Tracheal epithelial cell (primary cell): ENCODE measurements at places on chromosomes 2 and 18. TPM values are rescaled to one million over a fixed set of nuclear protein-coding genes. Genes with fewer than 3 reads are reported as not detected.

CYP26B1 gene
- under 0.01 and 0.24 TPM in 2 replicates for total RNA-seq

CLK1 gene
- 78.8 and 89.5 TPM in 2 replicates for total RNA-seq

DNAH7 gene
- total RNA-seq = under 0.01 and 0.24 TPM in 2 replicates

GTF2A1L gene
- 0.24 TPM in 1 of 2 replicates, not detected in the other for total RNA-seq

C2orf66 gene
- 0.24 and 0.43 TPM in 2 replicates for total RNA-seq

VWA3B gene
- total RNA-seq = under 0.01 TPM in 1 of 2 replicates, not detected in the other

DNPEP gene
- total RNA-seq = 39.6 and 87.2 TPM in 2 replicates

TXNDC2 gene
- total RNA-seq = not detected in 2 replicates

SF3B1 gene
- total RNA-seq = 105 and 110 TPM in 2 replicates

ABCA12 gene
- total RNA-seq = 7.0 and 16.2 TPM in 2 replicates

PFN4 gene
- 0.21 and 0.48 TPM in 2 replicates for total RNA-seq

FIGN gene
- 0.48 and 0.64 TPM in 2 replicates for total RNA-seq

MEIS1 gene
- 8.9 and 26.4 TPM in 2 replicates for total RNA-seq

ALLC gene
- total RNA-seq = not detected in 2 replicates

UGT1A8 gene
- total RNA-seq = under 0.01 and 0.43 TPM in 2 replicates

CFAP65 gene
- under 0.01 TPM in 1 of 2 replicates, not detected in the other for total RNA-seq

COL6A3 gene
- 0.21 and 0.72 TPM in 2 replicates for total RNA-seq

CLASP1 gene
- total RNA-seq = 49.6 and 74.6 TPM in 2 replicates

IMPACT gene
- 32.0 TPM in 2 replicates for total RNA-seq

SLC9A4 gene
- 2.7 TPM in 1 of 2 replicates, not detected in the other for total RNA-seq

SCYGR4 gene
- total RNA-seq = not detected in 2 replicates

DDX18 gene
- 72.1 and 79.1 TPM in 2 replicates for total RNA-seq

IL1A gene
- total RNA-seq = 61.6 and 230 TPM in 2 replicates

ACSL3 gene
- 156 and 306 TPM in 2 replicates for total RNA-seq

CROCC2 gene
- total RNA-seq = not detected in 2 replicates

KIAA2012 gene
- not detected in 2 replicates for total RNA-seq

GKN2 gene
- not detected in 2 replicates for total RNA-seq

GRHL1 gene
- 14.1 and 45.8 TPM in 2 replicates for total RNA-seq

SUPT7L gene
- total RNA-seq = 17.1 and 19.4 TPM in 2 replicates

IL1RL1 gene
- total RNA-seq = 7.5 and 11.6 TPM in 2 replicates

ZC3H6 gene
- 1.9 and 9.8 TPM in 2 replicates for total RNA-seq

ABCG5 gene
- not detected in 2 replicates for total RNA-seq

ALKAL2 gene
- 2.2 TPM in 1 of 2 replicates, not detected in the other for total RNA-seq

PDCL3 gene
- total RNA-seq = 13.9 and 20.5 TPM in 2 replicates

C2orf68 gene
- total RNA-seq = 16.0 and 20.0 TPM in 2 replicates

ASPRV1 gene
- total RNA-seq = under 0.01 TPM in 1 of 2 replicates, not detected in the other

RNF25 gene
- total RNA-seq = 15.1 and 29.4 TPM in 2 replicates

SIX2 gene
- total RNA-seq = 5.3 and 10.7 TPM in 2 replicates

ANKRD30B gene
- total RNA-seq = not detected in 2 replicates

ALPG gene
- total RNA-seq = under 0.01 TPM in 1 of 2 replicates, not detected in the other

CFC1B gene
- total RNA-seq = not detected in 2 replicates

MALT1 gene
- total RNA-seq = 68.0 and 81.2 TPM in 2 replicates

ALPP gene
- not detected in 2 replicates for total RNA-seq

CRYGD gene
- total RNA-seq = not detected in 2 replicates

RAPGEF4 gene
- total RNA-seq = 0.64 and 1.4 TPM in 2 replicates

SCTR gene
- not detected in 2 replicates for total RNA-seq

MRO gene
- total RNA-seq = not detected in 2 replicates

MBD1 gene
- total RNA-seq = 85.5 and 102 TPM in 2 replicates
